ENCODE measurements at places on chromosomes 12 and 14.

- DNase-seq, result no peak
Measured at GRCh38 chr12:27524494-27524835, 459 bp downstream of the PPFIBP1 start.

DNA sequence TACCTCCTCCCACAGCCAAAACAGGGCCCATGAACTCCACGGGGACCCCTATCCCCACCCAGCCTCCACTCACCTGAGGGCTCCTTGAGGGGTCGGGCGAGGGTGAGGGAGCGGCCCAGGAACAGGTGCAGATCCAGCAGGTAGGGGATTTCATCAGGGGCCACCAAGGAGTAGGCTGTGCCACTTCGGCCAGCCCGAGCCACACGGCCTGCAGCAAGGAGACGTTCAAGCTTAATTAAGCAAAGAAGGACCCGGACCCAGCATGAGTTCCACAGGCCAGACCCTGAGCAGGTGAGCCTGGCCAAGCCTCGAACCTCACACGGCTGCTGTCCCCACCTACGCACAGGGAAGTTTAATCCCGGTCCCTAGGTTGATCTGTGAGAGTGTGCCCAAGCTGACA lies 15.6 kb downstream of the DDX54 start:
- no peak for DNase-seq

GRCh38 chr14:74558655-74559054 lies 53.4 kb downstream of the LTBP2 start:
- DNase-seq, result no peak

DNA sequence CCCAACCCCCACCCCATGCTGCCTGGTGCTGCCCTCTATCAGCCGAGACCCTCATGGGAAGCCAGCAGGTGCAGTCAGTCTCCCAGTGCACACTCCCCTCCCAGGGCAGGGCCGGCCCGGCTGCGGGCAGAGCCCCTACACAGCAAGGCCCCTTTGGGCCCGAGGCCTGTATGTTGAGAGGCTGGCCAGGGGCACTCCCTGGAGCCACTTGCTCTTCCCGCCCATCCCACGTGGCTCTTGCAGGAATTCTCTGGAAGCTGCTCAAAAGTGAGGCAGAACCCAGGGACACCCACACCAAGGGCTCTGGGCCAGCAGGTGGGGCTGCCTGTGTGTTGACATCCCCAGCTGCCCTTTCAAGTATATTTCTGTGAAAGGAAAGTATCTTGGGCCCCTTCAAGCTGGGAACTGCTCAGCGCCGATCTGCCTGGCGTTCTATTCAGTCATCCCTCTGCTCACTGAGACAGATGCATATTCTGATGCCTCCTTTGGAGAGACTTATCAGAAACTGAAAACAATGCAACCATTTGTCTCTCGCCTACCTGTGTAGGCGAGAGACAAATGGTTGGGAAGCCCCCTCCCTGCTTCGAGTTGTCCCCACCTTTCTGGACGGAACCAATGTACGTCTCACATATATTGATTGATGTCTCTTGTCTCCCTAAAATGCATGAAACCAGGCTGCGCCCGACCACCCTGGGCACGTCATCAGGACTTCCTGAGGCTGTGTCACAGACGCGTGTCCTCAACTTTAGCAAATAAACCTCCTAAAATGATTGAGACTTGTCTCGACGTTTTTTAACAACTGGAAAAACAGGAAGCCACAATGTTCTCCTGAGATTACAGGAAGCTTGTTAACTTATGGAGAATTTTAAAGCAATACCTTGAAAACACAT lies 6.0 kb downstream of the GPR132 start:
- DNase-seq, result no peak

DNA sequence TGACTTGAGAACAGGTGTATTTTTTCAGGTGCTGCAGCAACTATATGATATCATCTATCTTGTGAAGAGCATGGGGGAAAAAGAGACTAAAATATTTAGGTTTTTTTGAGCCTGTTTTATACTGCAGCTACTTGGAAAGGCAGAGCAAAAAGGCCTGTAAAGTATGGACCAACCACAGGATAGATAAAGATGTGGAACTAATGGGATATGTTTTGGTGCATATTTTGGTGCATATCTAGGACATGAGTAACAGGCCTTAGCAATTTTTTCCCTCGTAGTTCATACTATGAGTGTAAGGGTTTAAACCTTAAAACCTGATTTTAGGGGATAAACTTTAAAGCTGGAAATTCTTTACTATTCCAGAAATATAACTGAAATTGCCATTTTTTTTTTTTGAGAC lies 6.0 kb upstream of the GTSF1 start:
- DNase-seq, result no peak

GRCh38 chr12:6943722-6944380 lies at the start of the genes C12orf57 and RNU7-1:
Gene C12orf57 (plus strand): TSS chr12:6944022. CDS start chr12:6944122, 100 bp downstream.
Gene RNU7-1 (plus strand): TSS chr12:6943816.
- peak; percentile 74 for DNase-seq
